RWPE1 (cell line): ENCODE measurements at places on chromosomes 1 and 21.

GRCh38 chr1:117014209-117014608 lies 12.6 kb downstream of the CD101 start:
- peak; percentile 35 for DNase-seq

DNA sequence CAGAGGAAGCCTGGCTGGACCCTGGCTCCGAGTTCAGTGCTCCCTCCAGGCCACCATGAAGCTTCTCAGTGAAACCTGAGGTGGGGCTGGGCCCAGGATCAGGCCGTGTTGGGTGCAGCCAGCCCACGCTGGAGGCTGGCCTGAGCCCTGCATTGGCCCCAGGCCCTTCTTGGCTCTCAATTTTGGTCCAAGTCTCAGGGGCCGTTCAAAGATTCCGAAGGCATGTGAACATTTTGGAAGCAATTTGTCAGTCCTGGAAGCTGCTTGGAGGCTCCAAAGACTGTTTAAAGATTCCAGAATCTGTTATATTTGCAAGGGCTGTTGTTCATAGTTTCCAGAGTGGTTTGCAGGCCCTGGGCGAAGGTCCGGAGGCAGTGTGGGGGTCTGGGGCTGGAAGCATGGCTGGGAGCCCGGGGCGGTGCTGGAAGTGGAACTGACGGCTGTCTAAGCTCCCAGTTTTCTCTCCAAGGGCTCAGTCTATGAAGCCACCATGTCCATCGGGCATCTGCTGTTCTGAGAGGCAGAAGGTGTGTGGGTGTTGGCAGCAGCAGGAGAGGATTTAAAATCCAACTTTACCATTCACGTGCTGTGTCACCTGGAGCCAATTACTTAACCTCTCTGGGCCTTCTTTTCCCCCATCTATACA lies 104.9 kb downstream of the EPHB2 start:
- DNase-seq: no peak

DNA sequence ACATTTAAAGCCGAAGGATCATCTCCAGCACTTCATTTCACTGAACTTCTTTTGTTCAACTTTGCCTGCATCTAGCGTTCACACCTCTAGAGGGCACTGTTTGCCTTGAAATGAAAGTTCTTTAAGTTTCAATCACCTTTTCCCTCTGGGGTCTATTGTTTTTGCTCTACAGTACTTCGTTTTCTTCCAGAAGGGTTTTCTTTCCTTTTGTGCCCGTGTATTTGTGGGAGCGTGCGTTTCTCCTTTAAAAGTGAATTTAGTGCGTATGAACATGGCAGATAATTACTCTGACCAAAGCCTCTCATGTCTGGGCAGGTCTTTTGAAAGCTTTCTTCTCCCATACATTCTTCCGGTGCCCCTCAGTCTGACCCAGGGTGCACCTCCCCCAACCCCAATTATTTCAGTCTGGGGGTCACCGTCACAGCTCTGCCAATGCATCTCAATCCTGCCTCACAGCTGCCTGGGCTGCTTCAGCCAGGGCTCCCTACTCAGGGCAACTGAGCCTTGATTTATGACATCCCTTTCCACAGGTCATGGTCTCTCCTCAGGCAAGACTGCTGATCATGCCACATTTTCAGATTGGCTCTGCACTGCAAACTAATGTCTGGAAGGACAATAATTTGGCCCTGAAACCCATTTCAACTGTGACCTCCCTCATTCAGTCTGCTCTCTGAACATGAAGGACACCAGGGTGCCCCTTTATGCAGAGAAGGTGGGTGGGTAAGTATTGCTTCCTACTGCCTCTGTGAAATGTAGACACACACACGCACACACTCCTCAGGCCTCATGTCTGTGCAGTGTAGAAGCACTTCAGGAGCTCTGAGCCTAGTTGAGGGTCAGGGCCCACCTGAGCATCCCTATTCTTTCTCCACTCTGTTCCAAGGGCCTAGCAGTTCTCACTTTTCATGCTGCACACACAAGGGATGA lies 88.6 kb downstream of the NUF2 start:
- DNase-seq: peak; percentile 12

DNA sequence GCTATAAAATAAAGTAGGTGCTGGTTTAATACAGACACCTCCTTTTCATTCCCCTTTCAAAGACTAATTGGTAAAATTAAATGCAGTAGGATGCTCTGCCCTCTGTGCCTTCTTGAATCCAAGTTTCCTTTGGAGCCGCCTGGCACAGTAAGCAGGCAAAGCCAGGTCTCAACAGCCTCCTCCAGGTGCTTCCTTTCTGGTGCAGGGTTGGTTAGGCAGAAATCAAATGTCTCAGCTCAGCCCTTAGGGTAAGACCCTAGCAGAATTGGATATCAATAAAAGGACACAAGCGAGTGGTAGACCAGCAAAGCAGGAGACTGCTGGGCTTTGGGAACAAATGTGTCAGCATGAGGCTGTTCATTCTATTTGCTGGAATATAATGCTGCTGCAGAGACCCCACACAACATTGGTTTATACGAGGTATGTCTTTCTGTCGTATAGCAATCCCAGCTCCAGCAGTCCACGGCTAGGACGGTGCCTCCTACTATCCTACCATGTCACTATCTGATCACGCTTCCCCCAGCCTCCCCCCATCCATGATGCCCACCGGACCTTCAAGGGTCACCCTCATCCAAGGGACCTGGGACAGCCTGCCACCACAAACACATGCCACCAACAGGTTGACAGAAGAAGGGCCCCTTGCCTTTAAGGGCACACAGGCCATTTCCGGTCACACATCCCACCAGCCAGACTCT lies 58.4 kb downstream of the CAPN2 start:
- DNase-seq: no peak

GRCh38 chr1:231318568-231318967 lies 19.1 kb downstream of the EXOC8 start:
- no peak for DNase-seq

GRCh38 chr1:59596432-59596831 lies 218.3 kb upstream of the HOOK1 start:
- DNase-seq: peak; percentile 74

DNA sequence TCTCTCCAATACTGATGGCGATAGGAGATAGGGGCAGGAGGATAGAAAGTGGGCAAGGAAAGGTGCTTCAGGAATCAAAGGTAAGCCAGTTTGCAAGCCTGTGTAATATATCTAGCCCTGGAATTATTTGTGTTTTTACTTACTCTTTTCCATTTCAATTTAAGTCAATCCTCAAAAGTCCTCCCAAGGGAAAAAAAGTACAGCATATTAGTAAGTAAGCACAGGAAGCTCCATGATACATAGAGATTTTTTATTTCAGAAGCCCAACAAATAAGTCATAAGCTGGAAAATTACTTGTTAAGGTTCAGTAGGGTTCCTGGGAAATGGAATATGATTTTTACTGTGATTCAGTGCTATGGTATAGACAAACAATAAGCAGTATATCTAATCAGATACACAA lies 337.7 kb upstream of the DUSP10 start:
- DNase-seq: no peak

DNA sequence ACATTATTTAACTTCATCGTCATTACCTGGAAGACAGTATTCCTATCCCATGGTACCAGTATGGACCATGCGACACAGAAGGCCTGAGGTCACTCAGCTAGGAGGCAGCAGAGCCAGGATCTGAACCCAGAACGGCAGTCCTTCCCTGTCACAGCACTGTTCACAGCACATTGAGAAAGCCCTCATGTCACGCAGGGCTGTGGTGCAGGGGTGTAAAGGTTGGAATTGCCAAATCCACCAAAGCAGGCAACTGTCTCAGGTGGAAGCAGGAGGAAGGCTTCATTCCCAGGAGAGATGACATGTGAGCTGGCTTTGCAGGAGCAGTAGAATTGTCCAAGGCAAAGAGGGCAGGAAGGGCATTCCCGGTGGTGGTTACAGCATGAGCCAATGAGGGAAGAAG lies 9.9 kb upstream of the TTC22 start:
- DNase-seq: no peak

GRCh38 chr1:230548997-230549396 lies 93.3 kb upstream of the COG2 start:
- DNase-seq: no peak

DNA sequence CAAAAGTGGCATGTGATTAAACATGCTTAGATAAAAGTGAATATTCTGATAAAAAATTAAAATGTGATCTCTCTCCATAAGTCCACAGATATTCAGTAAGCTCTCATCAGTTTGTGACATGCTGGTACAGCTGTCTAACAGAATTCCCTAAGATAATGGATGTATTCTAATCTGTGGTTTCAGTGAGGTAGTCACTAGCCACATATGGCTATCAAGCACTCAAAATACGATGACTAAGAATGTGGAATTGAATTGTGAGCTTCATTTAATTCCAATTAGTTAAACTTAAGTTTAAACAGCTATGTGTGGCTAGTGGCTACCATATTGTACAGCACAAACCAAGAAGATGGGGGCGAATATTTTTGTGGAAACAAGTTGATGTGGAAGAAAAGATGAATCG lies 4.1 kb upstream of the REG4 start:
- no peak for DNase-seq

DNA sequence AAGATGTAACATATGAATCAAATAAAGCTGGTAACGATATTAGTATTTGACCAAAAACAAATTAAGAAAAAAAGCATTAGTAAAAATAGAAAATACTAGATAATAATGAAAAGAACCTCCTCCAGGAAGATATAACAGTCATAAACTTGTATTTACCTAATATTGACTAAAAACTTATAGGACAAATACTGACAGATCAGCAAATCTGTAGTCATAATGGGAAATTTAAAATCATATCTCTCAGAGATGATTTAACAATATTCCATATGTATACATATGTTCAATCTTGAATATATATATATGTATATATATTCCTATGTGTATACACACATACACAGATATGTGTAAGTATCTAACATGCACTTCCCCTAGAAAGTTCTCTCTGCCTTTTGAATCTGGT lies 52.0 kb upstream of the FGGY start:
- no peak for DNase-seq

DNA sequence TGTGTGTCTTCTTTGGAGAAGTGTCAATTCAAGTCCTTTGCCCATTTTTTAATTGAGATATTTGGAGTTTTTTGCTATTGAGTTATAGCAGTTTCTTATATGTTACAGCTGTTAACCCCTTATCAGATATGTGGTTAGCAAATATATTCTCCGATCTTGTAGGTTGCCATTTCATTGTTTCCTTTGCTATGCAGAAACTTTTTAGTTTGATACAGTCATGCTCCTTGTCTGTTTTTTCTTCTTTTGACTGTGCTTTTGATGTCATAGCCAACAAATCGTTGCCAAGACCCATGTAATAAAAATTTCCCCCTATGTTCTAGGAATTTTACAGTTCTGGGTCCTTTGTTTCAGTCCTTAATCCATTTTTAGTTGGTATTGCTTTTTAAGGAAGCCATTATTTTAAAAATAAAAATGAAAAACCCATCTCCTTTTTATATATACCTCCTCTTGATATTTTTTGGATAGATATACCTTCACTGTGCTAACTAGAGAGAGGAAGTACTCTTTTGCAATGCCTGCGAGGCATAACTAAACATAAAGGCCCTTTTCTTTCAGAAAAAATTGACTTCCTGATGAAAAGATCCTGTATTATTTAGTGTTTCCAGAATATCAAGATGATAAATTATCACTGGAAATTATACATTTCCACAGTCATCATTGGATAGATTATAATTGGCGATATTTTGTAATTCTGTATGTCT lies 127.8 kb downstream of the HS2ST1 start:
- no peak for DNase-seq

DNA sequence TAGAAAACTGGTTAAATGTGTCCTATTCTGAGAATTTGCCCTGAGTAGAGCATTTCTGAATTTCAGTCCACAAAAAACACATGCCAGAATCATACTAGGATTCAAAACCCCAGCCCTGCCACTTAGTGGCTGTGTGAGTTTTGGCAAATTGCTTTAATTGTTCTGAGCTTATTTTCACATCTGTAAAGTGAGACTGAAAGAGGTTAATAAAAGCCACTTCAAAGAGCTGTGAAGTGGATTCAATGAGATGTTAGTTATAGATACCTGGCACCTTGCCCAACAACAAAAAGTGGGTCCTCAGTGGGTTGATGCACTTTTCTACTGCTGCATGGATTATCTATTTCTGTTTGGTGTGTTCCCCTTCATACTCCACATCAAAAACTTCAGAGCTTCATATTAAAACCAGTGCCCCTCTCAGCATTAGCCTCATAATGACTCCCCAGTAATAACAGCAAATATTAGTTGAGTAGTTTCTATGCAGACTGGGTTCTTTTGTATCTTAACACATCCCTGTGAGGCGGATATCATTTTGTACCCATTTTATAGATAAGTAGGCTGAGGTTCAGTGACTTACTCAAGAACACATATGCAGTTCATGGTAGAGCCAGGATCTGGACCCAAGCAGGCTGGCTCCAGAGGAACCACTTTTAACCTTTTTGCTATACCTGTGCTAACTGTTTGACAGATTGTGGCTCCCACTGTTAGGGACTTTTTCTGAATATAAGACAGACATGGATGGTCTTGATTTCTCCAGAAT lies 14.2 kb upstream of the ADORA3 start:
- no peak for DNase-seq

DNA sequence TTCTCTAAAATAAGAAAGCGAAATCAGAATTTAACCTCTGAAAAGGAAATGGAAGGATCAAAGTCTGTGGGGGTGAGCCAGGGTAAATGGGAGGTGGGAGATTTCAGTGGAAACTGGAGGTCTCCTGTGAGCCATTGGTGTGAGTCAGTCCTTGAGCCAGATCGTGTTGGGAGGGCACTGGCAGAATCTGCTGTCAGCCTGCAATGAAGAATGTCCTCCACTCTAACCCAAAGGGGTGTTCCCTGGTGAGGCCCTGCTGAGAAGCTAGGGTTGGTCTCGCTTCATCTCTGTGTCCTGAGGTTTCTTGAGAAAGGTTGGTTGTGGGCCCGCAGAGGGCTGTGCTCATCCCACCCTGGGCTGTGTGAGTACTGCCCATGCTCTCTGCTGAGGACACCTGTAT lies 2.4 kb downstream of the QSOX1 start:
- DNase-seq: no peak

DNA sequence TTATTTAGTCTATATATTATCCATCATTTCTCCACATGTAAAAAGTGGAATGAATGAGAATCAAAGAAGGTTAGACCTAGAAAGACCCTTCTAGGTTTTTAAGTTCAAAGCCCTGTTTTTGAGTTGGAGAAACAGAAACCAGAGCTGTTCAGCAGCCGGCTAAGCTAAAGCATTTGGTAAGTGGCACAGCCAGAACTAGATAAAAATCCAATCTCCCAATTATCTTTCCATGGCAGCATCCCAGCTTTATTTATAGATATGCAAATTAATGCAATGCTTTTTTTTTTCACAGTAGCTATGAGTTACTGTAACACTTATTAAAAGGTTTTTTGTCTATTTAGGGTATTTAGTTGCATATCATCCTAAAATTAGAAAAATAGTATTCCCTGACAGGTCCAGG lies 85.1 kb downstream of the NIBAN1 start:
- no peak for DNase-seq
